ENCODE measurements at places on chromosomes 12 and 14.

DNA sequence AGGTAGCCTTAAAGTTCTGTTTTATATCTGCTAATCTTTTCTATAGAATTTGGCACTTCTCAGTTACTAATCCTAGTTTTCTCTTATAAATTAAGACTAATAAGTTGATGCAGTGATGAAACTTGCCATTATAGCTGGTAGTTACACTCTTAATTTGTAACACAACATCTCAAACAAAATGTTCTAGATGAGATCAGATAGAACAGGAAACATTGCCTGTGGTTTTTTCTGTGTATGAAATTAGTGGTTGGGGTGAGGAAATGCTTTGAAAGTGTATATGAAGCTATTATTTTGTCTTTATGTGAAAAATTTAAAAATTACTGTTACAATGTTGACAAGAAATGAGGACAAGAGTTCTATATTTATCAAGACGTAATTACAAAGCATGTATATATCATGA, 91.9 kb downstream of the PCNX1 start:
- DNase-seq: no peak

GRCh38 chr14:76456200-76456599, 80.3 kb downstream of the ESRRB start:
- DNase-seq: peak; percentile 51

GRCh38 chr12:95908573-95908972, 33.8 kb downstream of the CCDC38 start:
- DNase-seq: no peak

DNA sequence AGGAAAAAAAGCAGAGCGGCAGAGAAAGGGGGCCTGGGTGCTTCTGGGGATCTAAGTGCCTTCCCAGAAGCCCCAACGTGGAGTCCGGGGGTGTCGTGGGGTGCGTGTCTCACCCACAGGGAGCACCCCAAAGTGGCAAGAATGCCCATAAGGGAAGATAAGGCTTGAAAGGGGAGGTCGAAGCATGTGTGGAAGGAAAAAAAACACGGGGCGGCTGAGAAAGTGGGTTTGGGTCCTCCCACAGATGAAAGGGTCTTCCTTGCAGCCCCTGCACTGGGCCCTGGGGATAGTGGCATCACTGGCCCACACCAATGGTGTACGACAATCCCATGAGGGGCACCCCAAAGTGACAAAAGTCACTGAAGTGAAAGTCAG, 275.5 kb downstream of the ALG10 start:
- DNase-seq: no peak

- DNase-seq: no peak
Measured at GRCh38 chr14:88209273-88209672, 113.8 kb downstream of the KCNK10 start.

GRCh38 chr12:44101475-44101874, 265.6 kb downstream of the TMEM117 start:
- DNase-seq: no peak

GRCh38 chr12:102462386-102462785, 18.0 kb downstream of the IGF1 start:
- DNase-seq: no peak

All from stimulated activated CD4-positive, alpha-beta T cell treated with anti-CD3 and anti-CD28 coated beads, Interleukin-2, amount 100 ng/mL, for 48 hours (primary cell).